ENCODE measurements at places on chromosomes 4 and X.
A peak's percentile ranks its signal among the peaks of the same experiment; 100 is the strongest.

DNA sequence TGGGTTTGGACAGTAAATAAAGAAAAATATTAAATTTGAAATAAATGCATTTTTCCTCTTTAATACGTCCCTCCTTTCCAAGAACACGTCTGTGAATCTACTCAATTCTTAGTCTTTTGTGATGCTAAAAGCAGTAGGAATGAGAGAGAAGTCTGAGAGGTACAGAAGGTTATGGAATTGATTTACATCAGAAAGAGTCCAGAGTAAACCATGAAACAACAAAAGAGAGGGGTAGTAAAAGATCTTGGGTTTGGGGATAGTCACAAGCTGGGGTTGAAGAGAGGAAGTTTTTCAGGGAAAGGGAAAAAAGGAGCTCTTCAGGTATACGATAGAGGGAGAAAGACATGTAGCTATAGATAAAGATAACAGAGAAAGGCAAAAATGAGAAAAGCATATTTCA lies 215.4 kb downstream of the RAB28 start:
- no peak for DNase-seq

GRCh38 chr4:39655876-39656275 lies 17.2 kb upstream of the SMIM14 start:
- no peak for DNase-seq

- no peak for DNase-seq
These were observed 3.3 kb upstream of the SH3RF1 start for GRCh38 chr4:169274033-169274432.

GRCh38 chrX:82230013-82230412 lies 1028.1 kb downstream of the SH3BGRL start:
- no peak for DNase-seq

GRCh38 chr4:71392109-71392508 lies 53.3 kb downstream of the SLC4A4 start:
- DNase-seq, result no peak

DNA sequence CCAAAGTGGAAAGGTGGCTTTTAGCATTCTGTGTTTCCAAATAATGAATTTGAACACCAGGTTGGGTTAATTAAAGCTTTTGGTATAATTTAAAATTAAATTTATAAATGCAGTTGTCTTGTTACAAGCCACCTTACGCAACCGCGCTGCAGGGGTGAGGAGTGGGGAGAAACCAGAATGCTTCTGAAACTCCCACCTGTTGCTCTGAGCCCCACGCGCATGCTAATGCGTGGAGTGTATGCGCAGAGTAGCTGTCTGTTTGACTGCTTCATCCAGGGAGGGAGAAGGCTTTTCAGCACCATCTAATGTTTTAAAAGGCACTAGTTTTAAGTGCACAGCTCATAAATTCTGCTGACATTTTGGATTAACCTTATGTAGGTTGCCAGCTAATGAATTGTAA lies 12.5 kb downstream of the OGT start:
- no peak for DNase-seq

DNA sequence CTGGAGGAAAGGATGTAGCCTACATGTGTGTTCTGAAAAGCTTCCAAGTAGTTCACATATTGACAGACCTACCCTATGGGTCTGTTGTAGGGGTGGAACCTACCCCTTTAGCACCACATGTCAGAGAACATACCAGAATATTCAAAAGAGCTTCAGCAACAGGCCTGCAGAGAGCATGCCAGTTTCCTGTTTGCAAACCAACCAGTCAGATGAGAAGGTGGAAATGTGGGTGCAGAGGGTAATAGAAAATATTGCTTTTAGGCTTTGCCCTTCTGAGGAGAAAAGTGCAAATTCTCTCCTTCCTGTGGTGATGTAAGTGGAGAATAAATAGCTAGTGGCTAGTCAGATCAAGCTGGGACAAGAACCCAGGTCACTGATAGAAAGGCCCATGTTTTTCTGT lies 16.4 kb downstream of the INTS6L start:
- no peak for DNase-seq

- DNase-seq, result peak; percentile 8
These were observed at the start of gene TMSB15A for GRCh38 chrX:102515975-102516941. Gene TMSB15A, minus strand, starts transcription at chrX:102516739.

DNA sequence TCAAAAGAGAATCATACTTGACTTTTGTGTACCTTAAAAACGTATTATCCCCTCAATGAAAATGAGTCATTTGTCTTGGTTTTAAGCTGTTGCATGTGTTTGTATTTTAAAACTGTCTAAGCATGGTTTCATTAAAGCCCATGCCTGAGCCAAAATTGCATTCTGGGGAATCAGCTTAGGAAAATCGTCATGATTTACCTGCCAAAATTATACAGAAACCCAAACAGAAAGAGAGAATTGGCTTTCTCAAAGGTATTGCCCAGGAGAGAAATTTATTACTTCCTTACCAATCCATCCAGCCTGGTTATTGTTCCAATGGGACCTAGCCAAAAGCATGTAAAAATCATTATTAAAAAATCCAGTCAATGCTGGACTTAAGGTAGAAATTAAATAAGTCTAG lies 37.6 kb downstream of the GPR174 start:
- no peak for DNase-seq

- no peak for DNase-seq
These were observed 95.0 kb downstream of the CAMK2D start for GRCh38 chr4:113666386-113667114.

GRCh38 chr4:1843852-1844251 lies 12.1 kb downstream of the LETM1 start:
- DNase-seq, result no peak

DNA sequence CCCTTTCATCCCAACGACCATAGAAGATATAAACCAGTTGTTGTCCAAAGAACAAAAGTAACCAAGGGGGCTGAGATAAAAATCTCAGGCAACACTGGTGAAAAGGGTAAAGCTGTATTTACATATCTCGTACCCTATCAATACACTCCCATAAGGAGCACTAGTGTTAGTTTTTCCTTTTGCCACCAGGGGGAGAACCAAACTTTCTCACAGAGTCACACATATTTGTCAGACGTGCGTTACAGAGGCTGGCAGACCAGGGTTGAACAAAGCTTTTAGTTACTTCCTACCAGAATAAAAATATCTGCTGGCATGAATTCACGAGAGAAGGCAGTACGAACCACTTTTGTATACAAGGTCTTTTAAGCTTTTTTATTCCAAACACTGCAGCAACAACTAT lies 88.3 kb downstream of the AMELX start:
- no peak for DNase-seq

DNA sequence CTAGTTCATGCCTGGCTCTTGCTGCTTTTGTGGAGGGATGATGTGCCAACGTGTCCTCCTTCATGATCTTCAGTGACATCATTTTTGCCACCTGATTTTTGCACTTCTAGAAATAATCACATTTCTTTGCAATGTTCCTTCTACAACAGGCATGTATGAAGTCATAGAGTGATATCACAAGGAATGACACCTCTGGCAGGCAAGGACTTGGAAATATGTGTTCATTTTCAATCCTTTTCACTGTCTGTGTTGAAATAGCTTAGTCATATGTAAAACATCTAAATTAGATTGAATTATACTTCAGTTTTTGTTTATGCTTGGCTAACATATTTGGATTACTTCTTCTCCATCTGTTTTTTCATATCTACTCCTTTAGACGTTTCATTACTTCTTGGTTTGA lies 221.2 kb upstream of the STK26 start:
- no peak for DNase-seq

DNA sequence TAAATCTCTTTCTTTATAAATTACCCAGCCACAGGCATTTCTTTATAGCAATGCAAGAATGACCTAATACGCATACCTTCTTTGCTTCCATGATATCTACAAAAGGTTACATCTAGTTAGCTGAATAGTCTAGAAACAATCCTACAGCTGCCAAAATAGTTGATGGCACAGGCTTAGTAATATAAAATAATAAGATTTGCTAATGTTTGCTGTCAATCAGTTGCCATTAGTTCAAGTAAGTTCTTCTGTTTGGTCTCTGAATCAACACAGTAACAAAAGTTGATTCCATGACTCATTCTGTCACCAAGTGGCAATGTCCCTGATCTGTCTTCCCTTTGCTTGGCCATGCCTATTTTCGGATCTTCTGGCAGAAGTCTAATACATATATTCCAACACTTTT lies 470.2 kb downstream of the SPRY1 start:
- DNase-seq, result no peak

DNA sequence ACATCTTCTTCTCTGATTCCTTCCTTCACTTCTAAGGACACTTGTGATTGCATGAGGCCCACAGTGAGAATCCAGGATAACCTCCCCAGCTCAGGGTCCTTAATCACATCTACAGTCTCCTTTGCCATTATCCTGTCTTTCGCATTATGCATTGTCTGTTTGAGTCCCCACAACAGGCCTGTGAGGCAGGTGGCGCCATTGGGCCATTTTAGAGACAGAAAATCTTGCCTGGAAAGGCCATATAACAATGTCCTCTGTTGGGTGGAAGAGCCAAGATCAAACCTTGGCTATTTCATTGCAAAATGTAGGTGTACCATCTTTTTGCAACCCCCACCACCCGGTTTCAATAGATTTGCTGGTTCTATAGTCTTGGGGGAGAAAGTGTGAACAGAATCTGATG lies 11.8 kb upstream of the DCUN1D4 start:
- DNase-seq, result peak; percentile 26

GRCh38 chr4:30767147-30767845 lies 47.1 kb downstream of the PCDH7 start:
- no peak for DNase-seq

DNA sequence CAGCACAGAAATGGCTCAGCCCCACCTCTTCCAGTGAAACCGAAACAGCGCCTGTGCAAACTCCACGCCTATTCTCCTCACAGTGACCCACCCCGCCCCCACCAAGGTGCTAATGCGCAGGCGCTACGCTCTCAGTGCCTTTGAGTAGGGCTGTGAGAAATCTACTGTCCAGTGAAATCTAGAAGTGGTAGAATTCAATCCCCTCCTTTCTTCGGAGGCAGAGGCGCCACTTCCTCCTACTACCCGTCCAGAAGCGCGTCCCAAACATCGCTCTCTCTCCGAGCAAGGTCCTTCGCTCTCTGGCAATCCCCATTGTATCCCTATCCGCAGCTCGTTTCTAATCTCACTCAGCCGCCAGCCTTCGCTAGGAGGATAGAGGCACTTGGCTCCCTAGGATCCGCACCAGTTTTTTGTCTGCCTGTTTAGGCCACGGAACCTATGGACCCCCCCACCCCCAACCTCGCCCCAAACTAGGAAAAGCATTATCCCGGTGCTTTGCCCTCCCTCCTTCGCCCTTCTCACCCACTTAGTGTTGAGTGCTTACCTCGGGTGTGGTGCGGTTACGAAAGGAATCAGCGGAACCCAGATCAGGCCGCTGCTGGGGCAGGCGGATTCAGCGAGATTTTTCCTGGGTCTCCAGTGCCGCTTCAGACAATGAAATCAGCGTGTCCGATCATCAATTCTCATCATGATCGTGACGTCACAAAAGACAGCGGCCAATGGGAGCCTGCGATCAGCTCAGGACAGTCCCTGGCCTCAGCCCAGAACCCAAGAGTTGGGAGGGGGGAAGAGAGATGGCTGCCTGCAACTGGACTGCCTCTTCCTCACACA lies at the start of gene HDX:
TSS of gene HDX (minus strand) at position 656 of the 831 bp plus-strand sequence. CDS start 27,056 bp downstream, outside the sequence.
- DNase-seq, result peak; percentile 71

DNA sequence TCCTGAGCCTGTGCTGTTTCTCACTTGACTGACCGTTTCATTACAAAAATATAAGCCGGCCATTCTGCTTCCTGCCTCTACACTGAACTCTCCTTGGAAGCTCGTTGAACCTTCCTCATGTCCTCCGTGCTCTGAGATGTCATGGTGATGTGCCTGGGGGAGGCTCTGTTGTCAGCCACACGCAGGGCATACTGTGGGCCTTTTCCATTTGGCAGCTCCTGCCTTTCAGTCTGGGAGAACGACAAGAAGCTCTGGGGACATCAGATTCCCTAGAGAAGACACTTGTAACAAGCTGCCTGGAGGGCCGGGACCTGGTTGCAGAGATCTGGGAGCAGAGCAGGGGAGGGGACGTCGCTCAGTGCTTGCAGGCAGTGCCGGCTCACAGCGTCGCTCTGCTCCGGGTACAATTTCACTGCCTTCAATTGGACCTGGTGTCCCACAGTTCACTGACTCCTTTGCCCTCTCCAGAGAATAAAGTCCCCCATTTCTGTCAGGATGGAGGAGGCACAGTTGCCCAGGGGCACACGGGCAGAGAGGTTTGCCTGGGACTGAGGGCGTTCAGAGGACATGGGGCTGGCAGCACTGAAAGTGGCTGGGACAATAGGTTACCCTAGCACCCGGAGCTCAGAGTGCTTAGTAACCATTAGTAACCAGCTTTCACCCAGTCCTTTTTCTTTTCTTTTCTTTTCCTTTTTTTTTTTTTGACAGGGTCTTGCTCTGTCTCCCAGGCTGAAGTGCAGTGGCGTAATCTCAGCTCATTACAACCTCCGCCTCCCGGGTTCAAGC lies 19.1 kb upstream of the MECP2 start:
- no peak for DNase-seq

DNA sequence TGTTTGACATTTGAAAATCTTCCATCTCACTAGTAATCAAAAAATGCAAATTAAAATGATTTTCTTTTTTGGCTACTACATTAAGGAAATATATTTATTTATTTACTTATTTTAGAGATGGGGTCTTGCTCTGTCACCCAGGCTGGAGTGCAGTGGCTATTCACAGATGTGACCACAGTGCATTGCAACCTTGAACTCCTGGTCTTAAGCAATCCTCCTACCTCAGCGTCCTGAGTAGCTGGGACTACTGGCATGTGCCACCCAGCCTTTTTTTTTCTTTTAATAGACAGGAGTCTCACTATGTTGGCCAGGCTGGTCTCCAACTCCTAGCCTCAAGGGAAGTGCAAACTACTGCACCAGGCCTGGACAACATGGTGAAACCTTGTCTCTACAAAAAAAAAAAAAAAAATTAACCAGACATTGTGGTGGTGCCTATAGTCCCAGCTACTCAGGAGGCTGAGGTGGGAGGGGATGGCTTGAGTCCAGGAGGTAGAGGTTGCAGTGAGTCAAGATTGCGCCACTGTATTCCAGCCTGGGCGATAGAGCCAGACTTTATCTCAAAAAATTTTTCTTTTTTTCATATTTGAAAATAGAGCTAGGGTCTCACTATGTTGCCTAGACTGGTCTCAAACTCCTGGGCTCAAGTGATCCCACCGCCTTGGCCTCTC lies 4.4 kb upstream of the SMIM14 start:
- no peak for DNase-seq

- no peak for DNase-seq
These were observed 161.1 kb upstream of the NAP1L5 start for GRCh38 chr4:88858752-88859151.

DNA sequence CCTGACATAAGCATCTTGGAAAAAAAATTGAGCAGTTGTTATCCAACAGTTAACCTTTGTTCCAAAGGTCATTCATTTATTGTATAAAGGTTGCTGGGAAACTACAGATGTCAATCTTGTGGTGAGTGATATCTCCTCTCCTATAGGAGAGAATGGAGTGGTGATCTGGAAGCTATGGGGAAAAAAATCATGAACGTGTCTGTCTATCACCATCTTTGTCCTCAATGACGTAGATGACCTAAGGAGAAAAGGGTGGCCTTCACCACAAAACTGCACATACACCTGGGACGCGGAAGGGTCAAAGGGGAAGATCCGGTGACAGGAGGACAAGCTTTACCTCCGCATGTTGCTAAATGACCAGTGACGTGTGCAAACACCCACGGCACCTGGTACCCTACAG lies 27.3 kb downstream of the ASB5 start:
- DNase-seq, result no peak

All from activated T-helper 1 cell treated with anti-CD3 and anti-CD28 coated beads, Interleukin-12 subunit alpha, Interleukin-12 subunit beta, Interleukin-2, Interleukin-4 antibody, amounts not matched to agents 30 ng/mL and 10 ng/mL and 1 ng/mL, durations not matched to agents 14 hours and 24 hours and 36 hours (primary cell).